ENCODE measurements at places on chromosomes 6 and 20. TPM values are rescaled to one million over a fixed set of nuclear protein-coding genes. Genes with fewer than 3 reads are reported as not detected.

DNA sequence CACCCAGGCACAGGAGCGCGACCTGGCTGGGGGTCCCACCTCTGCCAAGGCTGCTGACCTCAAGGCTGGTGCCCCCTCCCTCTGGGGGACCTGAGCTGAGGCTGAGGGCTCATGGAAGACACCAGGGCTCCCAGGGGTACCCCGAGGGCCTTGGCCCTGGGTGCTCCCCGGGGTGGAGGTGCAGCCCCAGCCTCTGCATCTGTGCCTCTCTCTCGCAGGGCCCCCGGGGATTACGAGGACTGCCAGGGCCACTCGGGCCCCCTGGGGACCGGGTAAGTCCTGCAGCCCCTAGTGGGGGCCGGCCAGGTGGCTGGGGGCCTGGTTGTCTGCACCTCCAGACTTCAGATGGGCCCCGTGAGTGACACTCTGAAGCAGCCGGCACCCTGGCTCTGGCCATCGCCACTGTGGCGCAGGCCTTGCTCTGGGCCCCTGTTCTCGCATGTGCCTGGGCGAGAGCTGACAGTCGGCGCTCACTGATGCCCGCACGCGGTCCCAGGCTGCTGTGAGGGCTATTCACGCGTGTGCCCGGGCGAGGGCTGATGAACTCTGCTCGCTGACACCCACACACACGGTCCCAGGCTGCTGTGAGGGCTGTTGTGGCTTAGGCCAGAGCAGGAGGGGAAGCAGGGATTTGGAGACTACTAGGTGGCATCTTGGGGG lies 9.3 kb downstream of the COL9A3 start:
- DNase-seq, result no peak

RIPOR3 gene
- 29.3 TPM for total RNA-seq

RXRB gene
- 16.8 TPM for total RNA-seq

TPD52L1 gene
- 9.7 TPM for total RNA-seq

GRCh38 chr6:97009781-97010492 lies 85.4 kb downstream of the KLHL32 start:
- DNase-seq, result no peak

DNA sequence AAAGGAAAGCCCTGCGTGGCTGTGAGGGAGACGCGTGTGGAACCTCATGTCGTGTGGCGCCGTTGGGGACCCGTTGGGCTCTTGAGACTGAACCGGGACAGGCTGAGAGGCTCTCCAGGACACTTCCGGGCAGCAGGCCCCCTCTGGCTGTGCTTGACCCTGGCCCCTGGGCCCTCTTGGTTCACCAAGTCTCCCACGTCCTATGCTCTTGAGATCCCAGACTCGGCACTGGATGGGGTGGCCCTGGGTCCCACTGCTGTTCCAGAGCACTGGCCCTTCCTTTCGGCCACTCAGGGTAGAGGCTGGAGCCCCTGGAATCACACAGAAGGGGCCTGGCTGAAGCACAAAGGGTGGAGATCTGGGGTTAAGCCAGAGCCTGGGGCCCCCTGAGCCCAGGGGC lies 30.4 kb downstream of the NTSR1 start:
- no peak for DNase-seq

- DNase-seq, result no peak
Observed at GRCh38 chr20:2775139-2775538, 25.3 kb downstream of the CPXM1 start.

- DNase-seq, result no peak
Observed at GRCh38 chr20:53930651-53931504, 139.5 kb downstream of the BCAS1 start.

GRCh38 chr20:14512839-14513238 lies 175.4 kb upstream of the FLRT3 start:
- no peak for DNase-seq

PAK5 gene
- total RNA-seq, result not detected

- no peak for DNase-seq
Observed at GRCh38 chr20:50574108-50574507, 63.9 kb downstream of the PTPN1 start.

- no peak for DNase-seq
Observed at GRCh38 chr6:138666636-138667035, 106.9 kb upstream of the CCDC28A start.

- no peak for DNase-seq
Observed at GRCh38 chr20:38760978-38761377, 12.7 kb downstream of the ACTR5 start.

FYN gene
- total RNA-seq, result 26.8 TPM

DNA sequence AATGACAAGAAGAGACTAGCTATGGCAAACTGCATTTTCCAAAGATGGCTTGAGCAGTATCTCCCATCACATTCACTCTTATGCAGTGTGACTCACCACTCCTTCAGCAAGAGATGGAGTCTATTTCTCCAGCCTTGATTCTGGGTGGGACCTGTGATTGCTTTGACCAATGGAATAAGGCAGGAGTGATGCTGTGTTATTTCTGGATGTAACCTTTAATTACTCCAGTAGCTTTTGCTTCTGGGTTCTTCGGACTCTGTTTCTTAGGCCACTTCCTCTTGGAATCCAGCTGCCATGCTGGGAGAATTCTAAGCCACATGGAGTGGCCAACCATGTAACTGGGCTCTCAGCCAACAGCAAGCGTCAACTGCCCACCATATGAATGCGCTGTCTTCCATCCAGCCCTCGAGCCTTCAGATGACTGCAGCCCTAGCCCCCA lies 50.7 kb downstream of the TGM2 start:
- peak; percentile 53 for DNase-seq

TRIM40 gene
- total RNA-seq, result not detected

LRRC73 gene
- under 0.01 TPM for total RNA-seq

DNA sequence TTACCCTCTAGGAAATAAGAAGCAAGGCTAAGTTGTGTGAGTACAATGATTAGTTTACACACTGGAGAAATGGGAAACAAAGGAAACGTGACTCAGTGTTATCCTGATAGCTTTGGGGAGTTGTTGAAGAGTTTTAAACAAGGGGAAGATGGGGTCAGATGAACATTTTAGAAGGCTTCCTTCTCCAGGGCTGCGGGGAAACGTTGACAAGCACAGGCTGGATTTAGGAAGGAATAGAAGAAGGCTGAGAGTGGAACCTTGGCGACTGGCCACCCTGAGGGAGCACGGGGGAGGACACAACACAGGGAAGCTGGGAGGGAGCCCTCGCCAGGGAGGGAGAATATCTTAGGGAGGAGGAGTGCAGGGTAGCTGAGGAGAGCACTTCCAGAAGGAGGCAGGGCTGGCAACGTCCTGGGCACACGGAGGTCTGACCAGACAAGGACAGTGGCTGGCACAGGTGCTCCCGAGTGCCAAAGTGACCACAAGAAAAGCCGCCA lies 134.7 kb downstream of the AIG1 start:
- no peak for DNase-seq

PCSK2 gene
- not detected for total RNA-seq

MICA gene
- total RNA-seq, result 45.3 TPM

SALL4 gene
- 0.97 TPM for total RNA-seq

- DNase-seq, result peak; percentile 28
Observed at GRCh38 chr6:53011979-53012378, 16.9 kb upstream of the GSTA4 start.

DNA sequence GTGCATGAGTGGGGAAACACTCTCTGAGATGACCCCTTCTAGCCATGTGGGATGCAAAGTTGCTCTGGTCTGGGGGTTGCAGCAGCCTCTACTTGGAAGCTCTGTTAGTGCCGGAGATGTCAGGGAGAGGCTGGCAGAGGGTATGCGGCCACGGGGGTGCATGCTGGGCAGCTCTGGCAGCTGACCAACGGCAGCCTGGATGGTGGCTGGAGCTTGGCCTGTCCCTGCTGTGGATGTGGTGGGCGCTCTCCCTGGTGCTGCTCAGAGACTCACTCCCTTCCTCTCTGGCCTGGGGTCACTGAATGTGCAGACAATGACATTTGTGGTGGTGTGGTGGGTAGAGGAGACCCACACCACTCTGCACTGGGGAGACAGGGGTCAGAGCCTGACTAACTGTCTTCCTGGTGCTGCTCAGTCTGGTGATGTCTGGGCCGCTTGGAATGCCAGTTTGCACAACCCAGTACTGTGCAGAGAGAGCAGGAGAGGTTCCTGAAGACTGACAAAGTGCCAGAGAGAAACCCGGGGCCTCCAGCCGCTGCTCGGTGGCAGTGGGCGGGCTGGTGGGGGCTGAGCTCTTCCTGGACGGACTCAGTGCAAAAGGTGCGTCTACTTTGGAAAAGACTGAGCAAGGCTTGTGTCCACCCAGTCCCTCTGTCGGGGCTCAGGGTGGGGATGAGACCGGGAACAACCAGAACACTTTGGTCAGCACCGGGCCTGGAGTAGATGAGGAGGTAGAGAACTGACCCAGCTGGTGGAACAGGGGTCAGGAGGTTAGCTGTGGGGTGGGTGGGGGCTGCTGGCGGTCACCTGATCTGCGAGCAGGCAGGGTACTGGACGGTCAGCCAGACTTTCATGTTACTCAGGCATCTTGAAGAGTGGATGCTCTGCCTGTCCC lies 2.7 kb downstream of the MYT1 start:
- no peak for DNase-seq

LGSN gene
- 0.32 TPM for total RNA-seq

- DNase-seq, result no peak
Observed at GRCh38 chr20:3820901-3821727, 767 bp downstream of the AP5S1 start.

DNA sequence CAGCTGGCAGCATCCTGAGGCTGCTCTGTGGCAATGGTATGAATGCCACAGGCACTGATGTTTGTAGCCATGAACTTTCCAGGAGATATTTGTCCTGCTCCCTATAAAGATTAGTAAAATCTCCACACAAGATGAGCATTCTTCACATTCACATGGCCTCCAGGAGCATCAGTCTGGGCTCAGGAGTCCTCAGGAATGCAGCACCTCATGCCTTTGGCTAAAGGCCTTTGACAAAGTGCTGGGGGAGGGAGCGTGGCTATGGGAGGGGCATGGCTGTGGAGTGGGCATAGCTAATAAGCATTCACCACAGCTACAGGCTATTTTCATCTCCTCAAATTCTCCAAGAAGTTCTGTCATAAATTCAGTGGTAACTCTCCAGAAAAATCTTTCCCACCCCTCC lies 90.5 kb upstream of the LY86 start:
- no peak for DNase-seq

DNA sequence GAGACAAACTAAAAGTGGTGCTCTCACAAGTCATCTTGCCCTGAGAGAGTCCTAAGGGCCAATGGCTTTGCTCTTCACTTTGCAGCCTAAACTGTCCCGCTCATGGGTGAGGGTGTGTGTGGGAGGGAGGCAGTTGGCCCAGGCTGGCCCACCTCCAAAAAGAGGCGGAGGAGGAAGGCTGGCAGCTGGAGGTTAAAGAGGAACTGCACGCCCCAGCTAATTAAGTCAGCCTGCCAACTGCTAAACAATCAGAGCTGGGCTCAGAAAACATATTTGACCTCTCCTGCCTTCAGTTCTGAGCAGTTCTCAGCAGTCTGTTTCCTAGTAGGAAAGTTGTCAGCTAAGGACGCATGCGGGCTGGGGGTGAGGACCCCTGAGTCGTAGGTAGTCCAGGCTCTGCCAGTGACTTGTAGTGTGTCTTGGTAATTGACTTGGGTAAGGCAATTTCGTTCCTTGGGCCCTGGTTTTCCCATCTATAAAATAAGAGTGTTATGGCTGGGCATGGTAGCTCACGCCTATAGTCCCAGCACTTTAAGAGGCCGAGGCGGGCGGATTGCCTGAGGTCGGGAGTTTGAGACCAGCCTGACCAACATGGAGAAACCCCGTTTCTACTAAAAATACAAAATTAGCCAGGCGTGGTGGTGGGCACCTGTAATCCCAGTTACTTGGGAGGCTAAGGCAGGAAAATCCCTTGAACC lies 17.0 kb downstream of the GSS start:
- DNase-seq, result no peak

DNA sequence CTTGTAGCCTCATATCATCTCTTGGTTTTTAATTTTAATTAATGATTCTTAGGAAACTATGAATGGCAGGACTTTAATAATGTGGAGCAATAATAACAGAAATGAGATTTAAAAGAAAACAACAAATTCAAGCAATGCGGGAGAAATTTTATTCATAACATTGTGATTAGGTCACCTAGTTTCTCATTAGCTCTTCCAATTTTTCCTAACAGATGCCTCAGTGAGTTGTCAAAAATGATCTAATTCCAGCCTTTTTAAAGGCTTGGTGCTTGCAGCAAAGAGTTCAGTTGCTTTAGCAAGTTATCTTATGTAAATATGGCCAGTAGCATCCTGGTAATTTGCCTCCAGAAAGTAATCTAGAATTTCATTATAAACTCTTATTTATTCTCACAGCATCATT lies 20.4 kb downstream of the PDE7B start:
- peak; percentile 28 for DNase-seq

DNA sequence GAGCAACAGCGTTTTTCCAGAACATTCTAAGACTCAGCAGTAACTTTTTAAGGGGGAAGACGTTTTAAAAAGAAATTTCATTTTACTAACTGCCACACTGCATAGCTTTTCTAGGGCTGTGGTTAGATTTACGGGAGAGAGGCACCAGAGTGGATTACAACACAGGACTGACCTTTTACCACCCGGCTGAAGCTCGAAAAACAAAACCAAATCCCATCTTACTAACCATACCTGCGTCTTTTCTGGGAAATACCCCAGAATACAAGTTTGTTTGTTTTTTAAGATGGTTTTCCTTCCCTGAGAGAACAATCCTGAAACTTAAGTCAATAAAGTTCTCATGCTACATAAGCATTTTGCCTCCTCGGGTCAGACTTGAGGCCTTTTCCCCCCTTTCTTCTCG lies 209.3 kb upstream of the SOX4 start:
- peak; percentile 73 for DNase-seq

DNA sequence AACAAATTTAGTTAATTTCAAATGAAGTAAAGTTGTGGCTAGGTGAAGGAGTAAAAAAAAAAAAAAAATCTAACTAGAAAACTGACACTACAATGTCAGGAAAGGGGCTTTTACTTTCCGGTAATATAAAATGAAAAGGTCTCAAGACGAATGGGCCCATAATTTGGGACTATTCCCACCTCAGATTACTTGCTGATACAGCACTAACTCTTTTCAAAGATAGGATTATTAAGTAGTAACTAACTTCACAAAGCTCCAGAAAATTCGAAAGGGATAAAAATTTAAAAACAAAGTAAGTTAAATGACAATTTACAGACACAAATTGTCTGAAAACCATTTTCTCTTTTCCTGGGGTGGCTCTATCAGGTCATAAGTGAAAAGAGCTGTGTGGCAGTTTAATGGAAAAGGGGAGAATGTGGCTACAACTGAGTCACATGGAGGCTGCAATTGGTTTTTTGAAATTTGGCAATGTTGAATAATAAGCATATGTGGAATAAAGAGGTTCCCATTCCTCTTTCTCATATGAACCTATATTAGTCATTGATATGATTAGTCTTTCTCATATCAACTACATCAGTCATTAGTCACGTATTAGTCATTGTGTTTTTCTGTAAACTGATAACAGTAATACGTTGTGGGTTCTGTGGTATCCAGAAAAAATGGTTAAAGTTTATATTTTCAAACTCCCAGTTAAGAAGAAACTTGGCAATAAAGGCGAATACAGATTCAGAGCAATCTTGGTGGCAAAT lies 78.0 kb downstream of the RWDD2A start:
- DNase-seq, result peak; percentile 87

- peak; percentile 78 for DNase-seq
Observed at GRCh38 chr6:7418238-7418905, 28.8 kb downstream of the RIOK1 start.

- DNase-seq, result peak; percentile 36
Observed at GRCh38 chr6:45563041-45563440, 185.3 kb upstream of the SUPT3H start.

GRCh38 chr20:50270569-50270968 lies 79.9 kb downstream of the CEBPB start:
- no peak for DNase-seq

- DNase-seq, result peak; percentile 4
Observed at GRCh38 chr6:91083211-91083610, 496.3 kb upstream of the MAP3K7 start.

C20orf202 gene
- total RNA-seq, result not detected

GRCh38 chr6:167232356-167232755 lies 58.8 kb upstream of the UNC93A start:
- no peak for DNase-seq

Data from fibroblast of villous mesenchyme (primary cell).